ENCODE measurements at places on chromosomes 13 and 19.

- ATAC-seq, result no peak
These were observed 109.8 kb downstream of the CACNA1A start for GRCh38 chr19:13396250-13397080.

- no peak for ATAC-seq
These were observed 12.1 kb upstream of the UPF3A start for GRCh38 chr13:114269281-114269770.

DNA sequence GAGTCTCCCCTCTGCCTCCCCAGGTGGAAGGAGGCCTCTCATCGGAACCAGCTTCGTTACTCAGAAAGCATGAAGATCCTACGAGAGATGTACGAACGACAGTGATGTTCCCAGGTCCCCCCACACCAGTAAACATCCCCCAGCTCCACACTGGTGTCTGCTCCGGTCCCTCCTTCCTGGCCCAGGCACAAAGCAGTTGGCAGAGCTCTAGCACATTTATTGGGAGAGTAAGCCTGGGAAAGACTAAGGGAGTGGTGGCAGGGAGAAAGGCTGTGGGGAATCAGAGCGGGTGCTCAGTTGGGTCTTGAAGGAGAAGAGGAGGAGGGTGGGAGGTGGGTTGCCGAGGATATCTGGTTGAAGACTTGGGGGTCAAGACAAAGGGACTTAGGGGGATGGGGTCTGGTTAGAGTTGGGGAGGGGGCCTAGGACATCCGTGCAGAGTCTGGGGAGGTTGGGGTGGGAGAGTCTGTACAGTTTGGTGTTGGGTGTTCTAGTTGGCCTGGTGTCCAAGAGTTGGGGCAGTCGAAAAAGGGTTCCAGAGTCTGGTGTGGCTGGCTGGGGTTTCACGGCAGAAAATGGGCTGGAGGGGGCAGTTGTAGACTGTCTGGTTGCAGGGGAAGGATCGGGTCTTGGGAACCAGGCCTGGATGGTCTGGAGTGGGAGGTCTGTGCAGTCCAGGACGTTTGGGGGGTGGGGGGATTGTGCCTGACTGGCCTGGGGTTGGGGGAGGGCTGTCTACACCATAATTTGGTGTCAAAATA, 2.3 kb downstream of the HSPB6 start:
- no peak for ATAC-seq

GRCh38 chr19:49981603-49982593, 20.9 kb upstream of the SIGLEC11 start:
- no peak for ATAC-seq

DNA sequence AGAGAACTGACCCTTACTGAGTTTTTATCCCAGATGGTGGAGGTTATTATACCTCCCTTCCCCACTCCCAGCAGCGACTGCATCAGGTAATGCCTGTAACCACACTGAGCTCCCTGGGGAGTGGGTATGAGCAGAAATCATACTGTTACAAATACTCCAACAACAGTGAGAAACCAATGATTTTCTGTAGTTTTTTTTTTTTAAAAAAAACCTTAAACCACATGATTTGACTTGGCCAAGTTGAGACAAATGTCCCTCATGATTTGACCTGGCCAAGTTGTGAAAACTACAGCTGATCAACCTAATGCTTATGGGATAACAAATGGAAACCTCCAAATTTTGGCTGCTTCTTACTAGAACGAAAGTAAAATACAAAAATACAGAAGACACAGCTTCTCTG, 33.1 kb upstream of the SERP2 start:
- ATAC-seq, result no peak

GRCh38 chr19:53055117-53055516, 10.6 kb downstream of the ERVV-2 start:
- ATAC-seq, result no peak

DNA sequence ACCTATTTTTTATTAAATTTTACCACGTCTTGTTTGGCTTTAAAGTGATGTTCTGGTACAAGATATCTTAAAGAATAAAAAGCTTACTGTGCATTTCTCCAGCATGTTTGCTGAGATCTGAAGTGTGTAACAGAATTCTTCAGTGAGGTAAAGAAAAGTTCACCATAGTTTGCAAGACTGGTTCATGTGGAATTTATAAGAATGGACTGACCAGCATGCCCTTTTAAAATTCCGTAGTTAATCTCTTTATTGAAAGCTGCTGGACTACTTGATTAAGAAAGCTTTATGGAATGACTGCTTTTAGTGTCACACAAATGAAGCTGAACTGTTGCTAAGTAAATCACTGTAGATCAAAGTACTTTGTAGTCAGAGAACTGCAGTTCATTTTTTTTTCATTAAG, 119.2 kb downstream of the GPC6 start:
- ATAC-seq, result no peak

GRCh38 chr13:95474992-95475391, 77.5 kb upstream of the CLDN10 start:
- no peak for ATAC-seq

Data from esophagus mucosa (tissue), 1 donor.